HEK293T (cell line): ENCODE measurements at places on chromosomes 3 and 15.

- no peak for DNase-seq
Observed at GRCh38 chr3:19248143-19248542, 99.8 kb downstream of the KCNH8 start.

- no peak for DNase-seq
Observed at GRCh38 chr3:52280050-52280461, 1.6 kb upstream of the WDR82 start.

DNA sequence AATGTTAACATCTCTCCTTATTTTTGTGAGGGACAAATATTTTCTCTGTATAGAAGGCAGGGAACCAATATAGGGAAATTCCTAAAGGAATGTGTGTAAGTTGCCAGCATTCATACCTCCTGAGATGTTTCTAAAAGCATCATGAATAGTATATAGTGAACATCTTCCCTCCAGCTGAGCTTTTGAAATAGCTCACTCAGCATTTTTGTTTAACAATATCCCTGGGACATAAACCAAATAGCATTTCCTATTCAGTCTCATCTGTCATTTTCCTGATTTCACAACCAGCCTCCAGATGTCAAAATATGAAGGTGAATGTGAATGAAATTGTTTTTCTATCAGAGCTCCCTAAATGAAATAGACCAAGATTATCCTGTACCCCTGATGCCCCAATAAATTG, 137.2 kb downstream of the PPM1L start:
- no peak for DNase-seq

- no peak for DNase-seq
Observed at GRCh38 chr3:44186111-44186672, 55.5 kb upstream of the TOPAZ1 start.

DNA sequence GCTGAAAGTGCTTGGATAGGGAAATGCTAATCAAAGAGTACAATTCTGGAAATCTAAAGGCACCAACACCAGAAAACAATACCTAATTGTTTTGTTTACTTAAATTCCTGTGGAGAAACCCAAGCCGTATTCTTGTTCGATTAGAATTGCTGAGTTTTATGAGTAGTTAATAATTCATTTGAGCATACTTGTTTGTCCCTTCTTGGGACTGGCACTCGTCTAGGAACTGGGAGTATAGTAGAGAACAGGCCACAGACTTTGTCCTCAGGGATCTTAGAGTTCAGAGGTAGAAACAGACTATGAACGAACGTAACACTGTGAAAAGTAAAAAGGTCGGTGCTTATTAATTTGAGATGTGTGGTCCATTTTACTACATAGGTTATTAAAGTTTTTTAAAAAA, 39.4 kb downstream of the ZPLD1 start:
- no peak for DNase-seq

GRCh38 chr3:52555056-52555455, 18.7 kb downstream of the UQCC5 start:
- DNase-seq = no peak
